ENCODE measurements at places on chromosomes 11 and 22.

DNA sequence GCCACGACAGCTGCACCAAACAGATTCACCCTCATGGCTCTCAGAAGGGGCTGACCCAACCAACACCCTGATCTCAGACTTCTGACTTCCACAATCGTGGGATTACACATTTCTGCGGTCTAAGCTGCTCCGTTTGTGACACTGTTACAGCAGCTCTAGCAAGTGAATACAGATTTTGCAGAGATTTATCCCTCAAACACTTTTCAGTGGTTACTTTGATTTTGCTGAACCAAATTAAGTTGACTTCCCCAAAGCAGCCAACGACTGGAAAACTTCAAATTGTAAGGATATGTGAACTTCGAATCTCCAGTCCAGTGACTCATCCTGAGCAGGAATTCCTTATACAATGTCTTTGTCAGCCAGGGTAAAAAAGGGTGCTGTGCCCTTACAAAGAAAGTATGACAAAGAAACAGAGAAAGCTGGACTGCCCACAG, 14.8 kb upstream of the INCENP start:
- no peak for DNase-seq

- DNase-seq, result no peak
Measured at GRCh38 chr11:103875855-103876510, 160.5 kb upstream of the DDI1 start.

GRCh38 chr11:130023204-130023603, 20.6 kb upstream of the PRDM10 start:
- DNase-seq, result no peak

- no peak for DNase-seq
Measured at GRCh38 chr11:3157381-3158130, 7.6 kb downstream of the OSBPL5 start.

- DNase-seq, result no peak
Measured at GRCh38 chr11:62909107-62909894, 11.9 kb downstream of the CHRM1 start.

DNA sequence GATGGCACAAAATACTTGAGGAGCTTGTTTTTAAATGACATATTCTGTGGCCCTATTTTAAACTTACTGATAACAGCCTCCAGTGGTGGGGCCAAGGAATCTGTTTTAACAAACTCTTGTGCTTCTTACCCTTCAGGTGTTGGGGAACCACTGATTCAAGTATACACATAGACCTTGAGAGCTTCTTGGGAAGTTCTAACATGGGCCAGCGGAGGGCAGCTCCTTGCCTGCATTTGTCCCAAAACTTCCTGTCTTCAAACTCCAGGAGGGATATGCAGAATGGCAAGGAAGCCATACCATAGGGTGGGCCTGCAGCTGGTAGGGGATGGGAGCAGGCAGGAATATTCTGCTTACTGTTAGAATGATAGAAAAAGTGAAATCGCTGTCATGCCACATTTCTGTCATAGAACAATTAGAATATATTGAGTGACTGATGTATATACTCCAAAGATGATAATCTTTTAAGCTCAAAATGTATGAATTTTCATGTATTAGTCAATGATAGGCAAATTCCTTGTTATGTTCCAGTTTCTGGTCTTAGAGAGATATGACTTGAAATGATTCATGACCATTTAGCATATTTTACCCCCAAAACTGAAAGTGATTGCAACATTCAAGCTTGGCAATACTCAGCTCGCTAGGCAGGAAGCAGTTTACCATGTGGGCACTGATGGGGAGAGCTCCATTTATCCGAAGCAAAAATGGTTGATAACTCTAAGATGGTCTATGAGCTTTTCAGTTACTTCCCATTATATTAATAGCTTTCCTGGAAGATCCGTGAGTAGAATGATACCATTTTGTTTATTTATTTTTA, 9.2 kb downstream of the EXT2 start:
- no peak for DNase-seq

- DNase-seq, result no peak
Measured at GRCh38 chr11:110838808-110839207, 126.6 kb upstream of the ARHGAP20 start.

- no peak for DNase-seq
Measured at GRCh38 chr22:42462016-42462415, 29.8 kb upstream of the NFAM1 start.

DNA sequence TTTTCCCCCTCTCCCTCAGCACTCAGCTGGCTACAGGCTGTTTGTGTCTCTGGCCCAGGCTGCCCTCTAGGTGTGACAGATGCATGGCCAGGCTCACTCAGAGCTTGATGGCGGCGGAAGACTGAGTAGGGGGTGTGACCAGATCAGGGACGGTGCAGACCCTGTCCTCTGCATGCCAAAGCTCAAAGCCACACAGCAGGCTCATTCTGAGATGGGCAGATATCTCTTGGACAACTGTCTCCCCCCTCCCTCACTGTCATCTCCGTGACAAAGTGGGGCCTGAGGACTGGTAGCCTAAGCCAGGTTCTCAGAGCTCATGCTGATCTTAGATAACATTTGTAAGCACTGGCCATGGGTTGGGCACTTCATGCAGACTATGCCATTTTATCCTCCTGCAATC, 231.3 kb downstream of the DSCAML1 start:
- no peak for DNase-seq

DNA sequence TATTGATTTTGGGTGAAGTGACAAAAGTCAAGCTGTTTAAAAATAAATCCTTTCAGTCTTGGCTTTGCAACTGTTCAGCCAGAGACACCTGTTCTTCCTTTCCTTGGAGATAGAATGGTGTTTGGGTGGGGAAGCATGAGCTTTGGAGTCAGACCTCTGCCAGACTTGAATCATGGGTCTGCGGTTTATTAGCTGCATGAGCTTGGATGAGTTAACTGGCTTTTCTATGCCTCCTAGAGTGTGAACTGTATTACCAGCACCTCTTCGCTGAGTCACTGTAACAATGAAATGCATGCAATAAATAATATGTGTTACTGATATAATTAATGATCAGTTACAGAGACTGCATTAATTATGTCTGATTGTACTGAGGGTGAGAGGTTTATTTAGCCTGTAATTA, 13.5 kb upstream of the MYEOV start:
- no peak for DNase-seq

DNA sequence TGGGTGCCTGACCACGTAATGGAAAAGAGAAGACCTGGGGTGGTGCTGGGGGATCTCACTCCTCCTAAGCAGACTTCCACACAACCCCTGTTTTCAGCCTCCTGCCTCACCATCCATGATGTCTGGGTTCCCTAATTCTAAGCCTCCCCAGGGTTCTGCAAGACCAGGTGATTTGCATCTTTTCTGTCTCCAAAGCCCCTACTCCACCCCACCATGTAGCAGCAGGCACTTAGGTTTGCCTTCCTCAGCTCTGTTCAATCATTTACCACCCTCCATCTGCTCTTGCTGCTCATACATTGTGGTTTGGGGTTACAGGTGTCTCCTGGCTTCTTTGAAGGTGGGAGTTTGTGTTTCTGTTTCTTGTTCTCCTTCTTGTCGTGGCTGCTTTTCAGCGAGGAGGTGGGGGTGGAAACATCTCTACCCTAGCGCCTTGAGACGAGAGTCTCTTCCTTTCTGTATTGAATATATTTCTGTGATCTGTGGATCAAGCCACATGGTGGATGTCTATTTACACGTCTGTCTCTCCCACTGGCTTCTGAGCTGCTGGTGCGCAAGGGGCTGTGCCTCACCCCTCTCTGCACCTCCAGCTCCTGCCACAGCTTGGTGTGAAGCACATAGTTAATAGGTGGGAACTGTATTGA, 6.6 kb upstream of the SSTR3 start:
- DNase-seq, result no peak

GRCh38 chr11:72069787-72070251, 10.5 kb downstream of the NUMA1 start:
- no peak for DNase-seq

DNA sequence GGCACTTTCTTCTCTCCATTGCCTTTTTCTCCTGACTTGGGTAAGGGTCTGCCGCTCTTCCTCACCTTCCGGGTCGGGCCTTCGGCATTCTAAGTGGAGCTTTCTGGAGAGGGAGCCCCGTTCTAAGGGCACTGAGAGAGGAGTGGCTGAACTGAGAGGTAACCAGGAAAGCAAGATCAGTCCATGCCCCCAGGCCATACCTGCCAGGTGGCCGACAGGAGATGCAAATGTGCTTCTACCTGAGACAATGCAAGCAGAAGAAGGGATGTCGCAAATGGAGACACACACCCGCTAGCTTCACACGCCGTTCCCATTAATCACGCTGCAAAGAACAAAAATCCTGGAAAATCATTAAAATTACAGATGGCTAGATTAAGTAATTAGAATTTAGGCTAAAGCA, 156.4 kb upstream of the TBCEL start:
- DNase-seq, result no peak

- DNase-seq, result no peak
Measured at GRCh38 chr11:32044158-32044863, 46.6 kb upstream of the RCN1 start.

Measured in stimulated activated CD4-positive, alpha-beta T cell treated with anti-CD3 and anti-CD28 coated beads, Interleukin-12 subunit alpha, Interleukin-12 subunit beta, amount 100 ng/mL, for 24 hours (primary cell).